Retinal pigment epithelial cell (primary cell): ENCODE measurements at places on chromosomes 13 and 19.

DNA sequence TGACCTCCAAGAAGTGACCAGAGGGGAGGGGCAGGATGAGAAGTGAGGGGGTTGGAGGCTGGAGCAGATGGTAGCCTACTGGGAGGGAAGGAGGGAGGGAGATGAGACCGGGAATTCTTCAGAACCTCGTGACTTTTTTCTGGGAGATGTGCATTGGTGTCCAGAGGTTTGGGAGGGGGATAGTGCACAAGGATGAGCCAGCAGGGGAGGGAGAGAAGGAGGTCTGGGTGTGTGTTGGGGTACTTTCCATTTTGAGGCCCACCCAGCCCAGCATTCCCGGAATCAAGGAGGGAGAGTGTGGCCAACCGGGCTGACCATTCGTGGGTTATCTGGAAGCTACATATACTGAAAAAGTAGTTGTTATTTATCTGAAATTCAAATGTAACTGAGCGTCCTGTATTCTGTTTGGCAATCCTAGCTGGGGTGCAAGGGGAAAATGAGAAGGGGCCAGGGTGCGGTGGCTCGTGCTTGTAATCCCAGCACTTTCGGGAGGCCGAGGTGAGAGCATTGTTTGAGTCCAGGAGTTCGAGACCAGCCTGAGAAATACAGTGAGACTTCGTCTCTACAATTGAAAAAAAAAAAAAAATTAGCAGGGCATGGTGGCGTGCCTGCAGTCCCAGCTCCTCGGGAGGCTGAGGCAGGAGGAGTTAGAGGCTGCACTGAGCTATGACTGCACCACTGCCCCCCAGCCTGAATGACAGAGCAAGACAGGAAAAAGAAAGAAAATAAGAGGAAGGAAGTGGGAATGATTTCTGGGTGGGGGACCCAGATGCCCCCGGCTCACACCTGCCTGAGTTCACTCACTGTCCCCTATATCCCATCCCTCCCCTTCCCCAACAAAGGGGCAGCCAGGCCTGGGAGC lies 4.4 kb upstream of the C3 start:
- DNase-seq: no peak

- DNase-seq: no peak
These were observed 206.7 kb upstream of the ARGLU1 start for GRCh38 chr13:106774621-106775020.

DNA sequence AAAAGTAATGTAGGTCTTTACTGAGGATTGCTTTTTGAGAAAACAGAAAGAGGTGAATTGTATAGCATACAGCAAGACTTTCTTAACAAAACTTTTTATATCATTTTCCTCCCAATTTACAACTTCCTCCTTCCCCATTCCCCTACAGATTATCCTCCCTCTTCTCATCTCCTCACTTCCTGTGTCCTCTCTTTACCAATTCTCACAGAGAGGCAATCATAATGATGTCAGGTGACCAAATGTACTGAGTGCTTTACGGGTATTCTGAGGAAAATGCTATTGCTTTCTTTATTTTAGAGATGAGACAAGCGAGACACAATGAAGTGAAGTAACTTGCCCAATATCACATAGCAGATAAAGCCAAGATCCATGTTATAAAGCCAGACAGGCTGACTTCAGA lies 1.7 kb upstream of the MTMR6 start:
- no peak for DNase-seq

- DNase-seq: no peak
These were observed 91.9 kb downstream of the SLAIN1 start for GRCh38 chr13:77789376-77789775.

GRCh38 chr19:23795462-23795861 lies 36.8 kb upstream of the ZNF681 start:
- no peak for DNase-seq

GRCh38 chr19:39166571-39167391 lies 30.0 kb upstream of the NCCRP1 start:
- no peak for DNase-seq

DNA sequence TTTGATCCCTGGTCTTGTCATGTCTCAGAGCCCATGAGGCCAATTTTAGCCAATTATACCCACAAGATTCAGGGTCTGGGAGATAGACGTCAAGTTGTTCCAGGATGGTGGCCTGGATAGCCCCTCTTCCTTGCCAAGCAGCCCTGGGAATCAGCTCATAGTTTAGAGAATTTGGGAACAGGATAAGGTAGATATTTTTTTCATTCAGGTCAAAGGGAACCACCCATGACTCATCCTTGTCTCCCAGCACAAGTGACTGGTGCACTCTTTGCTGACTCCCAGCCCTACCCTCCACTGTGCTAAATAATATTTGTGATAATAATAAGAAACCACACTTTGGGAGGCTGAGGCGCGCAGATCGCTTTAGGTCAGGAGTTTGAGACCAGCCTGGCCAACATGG lies 17.1 kb upstream of the S1PR4 start:
- DNase-seq: no peak

- DNase-seq: no peak
These were observed 371.9 kb downstream of the KCNRG start for GRCh38 chr13:50387051-50387581.

GRCh38 chr19:5621311-5621944 lies 1.1 kb downstream of the SAFB2 start:
- no peak for DNase-seq

DNA sequence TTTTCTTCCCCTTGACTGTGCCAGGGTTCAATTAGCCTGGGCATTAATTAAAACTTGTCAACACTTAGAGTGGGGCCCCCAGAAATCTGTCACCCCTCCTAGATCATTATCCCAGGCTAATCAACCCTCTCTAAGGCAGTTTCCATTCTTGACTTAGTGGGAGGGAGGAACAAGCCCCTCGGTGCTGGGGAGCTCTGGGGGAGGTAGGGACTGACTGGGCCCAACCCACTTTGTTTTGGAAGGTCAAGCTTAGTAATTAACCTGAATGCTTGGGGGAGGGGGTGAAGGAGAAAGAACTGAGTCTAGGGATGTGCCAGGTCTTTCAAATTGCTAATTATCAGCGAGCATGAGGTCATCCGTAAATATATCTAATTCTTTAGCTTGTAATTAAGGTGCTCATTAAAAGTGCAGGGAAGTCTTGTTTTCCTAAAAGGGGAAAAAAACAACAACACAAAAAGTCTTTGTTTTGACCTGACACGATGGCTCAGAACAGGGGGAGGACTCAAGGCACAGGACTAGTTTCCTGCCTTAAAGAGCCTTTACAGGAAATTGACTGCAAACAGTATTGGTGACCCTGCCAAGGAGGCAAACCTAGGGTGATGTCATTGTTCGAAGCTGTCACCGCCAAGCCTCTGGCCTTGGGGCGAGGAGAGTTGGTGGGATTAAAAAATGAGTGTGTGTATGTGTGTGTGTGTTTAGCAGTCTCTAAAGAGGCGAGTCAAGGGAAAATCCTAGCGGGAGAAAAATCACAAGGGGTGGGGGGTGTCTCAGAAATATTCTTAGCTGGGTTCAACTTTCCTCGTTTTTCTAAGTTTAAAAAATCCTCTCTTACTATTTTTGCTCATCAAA lies 19.4 kb downstream of the ACTN4 start:
- peak; percentile 98 for DNase-seq

DNA sequence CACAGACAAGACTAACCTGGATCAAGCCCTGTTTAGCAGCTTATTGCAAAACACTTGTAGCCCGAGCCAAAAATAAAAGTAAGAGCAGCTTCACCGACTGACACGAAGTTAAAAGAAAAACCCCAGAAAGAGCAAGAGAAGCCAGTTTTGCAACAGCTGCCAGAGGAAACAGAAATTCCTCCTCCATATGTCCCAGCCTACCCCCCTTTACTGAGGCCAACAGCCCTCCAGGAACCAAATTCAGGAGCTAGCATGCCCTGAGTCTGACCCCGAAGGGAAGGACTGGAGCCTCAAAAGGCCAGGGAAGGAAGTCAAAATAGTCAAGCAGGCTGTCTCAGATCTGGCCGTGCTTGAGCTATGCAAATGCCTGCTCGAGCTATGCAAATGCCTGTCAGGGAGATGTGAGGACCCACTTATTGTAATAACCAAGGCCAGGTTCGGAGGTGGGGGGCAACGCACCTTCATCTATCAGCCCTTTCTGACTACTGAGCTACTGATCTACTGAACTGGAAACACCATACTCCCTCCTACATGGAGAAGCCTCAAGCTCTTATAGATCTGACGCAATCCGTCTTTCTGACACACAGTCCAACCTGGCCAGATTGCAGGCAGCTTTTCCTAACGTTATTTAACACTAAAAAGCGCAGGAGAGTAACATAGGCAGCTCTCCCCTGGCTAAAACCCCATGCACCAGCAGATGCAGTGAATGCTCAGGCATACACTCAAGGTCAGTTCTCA lies 6.7 kb downstream of the SIGLEC11 start:
- no peak for DNase-seq

GRCh38 chr19:56312342-56312741 lies 2.3 kb downstream of the ZSCAN5A start:
- no peak for DNase-seq

- no peak for DNase-seq
These were observed 754.9 kb downstream of the OLFM4 start for GRCh38 chr13:53783471-53783870.

GRCh38 chr19:610801-611480 lies 21.3 kb downstream of the HCN2 start:
- DNase-seq: peak; percentile 70

GRCh38 chr19:30256496-30256850 lies 115.7 kb upstream of the ZNF536 start:
- no peak for DNase-seq

DNA sequence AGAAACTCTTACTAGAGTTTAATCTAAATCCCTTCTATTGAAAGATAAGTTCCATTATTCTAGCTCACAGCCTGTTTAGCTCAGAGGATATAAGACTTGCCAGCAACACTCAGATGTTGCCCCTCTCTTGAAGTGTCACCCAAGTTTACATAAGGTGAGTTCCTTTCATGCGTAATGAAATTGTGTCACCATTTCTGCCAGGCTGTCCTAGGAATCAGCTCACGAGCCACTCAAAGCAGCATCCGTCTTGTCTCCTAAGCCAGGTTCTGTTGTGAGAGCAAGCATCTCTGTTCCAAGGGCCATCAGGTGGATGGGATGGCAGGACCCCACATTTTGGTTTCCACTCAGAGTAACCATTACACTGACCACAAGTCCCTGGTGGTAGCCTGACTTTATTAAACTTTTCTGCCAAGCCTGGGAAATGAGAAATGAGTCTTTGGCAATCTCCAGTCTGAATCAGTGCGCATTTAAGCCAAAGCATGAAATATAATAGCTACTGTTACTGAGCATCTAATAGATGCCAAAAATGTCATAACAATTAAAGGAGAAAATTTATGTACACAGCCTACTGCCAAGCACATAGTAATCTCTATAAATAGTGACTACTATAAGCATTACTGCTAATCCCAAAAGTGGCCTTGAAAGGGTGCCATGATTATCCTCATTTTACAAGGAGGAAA lies 179.6 kb upstream of the MIR17HG start:
- peak; percentile 65 for DNase-seq

DNA sequence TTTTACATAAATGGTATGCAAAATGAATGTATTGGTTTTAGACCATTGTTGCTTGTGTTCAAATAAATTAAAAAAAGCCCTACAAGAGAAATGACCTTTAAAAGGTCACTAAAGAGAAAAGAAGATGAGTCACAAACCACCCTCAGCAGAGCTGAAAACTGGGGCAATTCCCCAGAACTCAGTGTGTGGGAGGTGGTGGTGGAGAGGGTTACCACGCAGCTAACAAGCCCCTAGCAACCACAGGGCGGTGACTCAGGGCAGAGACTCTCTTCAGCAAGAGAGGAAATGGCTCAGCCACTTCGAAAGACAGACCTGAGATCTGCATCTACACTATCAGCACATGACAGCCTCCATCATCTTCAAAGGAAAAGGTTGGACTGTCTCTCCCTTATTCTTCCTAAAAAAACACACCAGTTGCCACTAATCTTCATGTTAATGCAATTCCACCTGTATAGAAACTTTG lies 29.4 kb upstream of the NDFIP2 start:
- DNase-seq: peak; percentile 36

GRCh38 chr19:55598034-55598433 lies 1.3 kb downstream of the FIZ1 start:
- no peak for DNase-seq

DNA sequence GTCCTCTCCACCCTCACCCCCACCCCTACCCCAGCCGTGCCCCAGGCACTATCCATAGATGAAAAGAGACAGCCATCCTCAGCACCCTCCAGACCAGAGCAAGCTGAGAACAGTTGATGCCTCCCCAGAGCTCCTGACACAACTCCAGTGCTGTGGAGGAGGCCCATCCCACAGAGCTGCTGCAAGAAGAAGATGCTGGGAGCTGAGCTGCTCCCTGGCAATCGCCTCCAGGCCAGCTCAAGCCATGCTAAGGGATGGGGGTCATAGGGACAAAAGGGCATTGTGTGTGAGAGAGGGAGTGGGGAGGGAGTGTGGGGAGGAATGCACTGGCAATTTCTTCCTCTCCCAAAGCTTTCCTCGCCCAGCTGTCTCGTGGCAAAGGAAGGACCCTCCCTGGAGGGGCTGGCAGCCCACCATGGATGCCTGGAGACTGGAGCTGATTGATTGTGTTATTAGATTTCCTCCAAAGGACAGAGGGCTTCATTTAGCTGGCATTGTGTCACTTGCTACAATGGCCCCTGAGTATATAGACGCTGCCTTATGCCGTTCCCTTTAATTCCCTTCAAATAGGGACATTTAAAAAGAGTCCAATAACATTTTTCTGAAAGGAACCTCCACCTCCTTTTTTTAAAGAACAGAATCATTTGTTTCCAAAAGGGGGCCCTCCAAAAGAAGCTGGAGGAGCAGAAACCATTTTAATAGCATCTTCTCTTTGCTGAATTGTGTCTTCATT lies 476.4 kb downstream of the FOXO1 start:
- peak; percentile 30 for DNase-seq
